ENCODE measurements at places on chromosomes 5 and 9.

DNA sequence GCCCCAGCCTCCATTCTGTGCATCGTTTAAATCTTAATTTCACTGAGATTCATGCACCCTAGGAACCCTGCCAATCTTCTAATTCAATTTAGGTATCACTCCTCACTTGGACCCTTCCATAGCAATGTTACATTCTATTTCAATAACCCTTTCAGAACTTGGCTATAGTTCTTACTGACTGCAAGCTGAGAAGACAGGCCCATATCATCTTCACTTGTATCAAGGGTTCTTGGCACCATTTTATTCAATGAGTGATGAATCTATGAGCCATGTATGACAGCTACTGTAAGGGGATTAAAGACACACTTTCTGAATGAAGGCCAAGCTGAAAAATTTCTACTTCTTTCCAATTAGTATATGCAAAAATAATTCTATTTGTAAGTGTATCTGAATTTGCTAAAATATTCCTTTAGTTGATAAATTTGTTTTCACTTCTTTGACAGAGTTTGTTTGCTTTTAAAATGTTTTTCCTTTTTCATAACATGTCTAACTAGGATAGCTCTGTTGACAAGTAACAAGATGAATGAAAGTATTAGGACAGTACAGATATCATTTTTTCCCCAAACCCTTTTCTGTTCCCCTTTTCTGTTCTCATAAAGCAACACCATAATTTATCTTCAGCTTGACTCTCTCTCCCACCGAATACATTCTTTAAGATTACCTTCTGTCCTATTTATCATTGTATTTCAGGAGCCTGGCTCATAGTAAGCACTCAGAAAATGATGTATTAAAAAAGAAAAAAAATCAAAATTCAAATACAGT is 9.6 kb downstream of the ITGA2 start:
- no peak for DNase-seq

DNA sequence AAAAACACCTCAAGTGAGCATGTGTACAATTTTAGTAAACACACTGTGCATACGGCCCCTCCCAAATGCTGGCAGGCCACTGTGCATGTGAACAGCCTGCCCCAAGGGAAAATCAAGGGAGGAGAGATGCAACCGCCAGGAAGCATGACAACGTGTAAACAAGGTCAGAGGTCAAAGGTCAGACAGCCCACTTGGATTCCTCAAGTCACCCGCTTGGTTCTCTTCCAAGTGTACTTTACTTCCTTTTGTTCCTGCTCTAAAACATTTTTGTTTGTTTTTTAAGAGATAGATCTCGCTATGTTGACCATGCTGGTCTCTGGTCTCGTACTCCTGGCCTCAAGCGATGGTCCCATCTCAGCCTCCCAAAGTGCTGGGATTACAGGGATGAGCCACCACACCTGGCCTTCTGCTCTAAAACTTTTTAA is 126.7 kb upstream of the SHB start:
- no peak for DNase-seq

GRCh38 chr5:160188141-160189015 is 40.9 kb upstream of the FABP6 start:
- DNase-seq, result peak; percentile 70

DNA sequence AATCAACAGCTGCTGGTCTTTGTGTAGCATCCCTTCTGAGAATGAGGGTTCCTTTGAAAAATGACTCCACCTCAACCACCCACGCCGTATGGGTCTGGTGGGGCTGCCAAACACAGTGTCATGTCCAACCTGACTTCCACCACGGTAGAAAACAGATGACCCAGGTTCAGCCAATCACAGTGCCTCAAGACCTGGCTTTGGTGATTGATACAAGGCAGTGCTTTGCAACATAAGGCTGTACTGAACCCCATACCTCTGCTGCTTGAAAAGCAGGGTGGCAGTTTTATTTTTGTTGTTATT is 11.5 kb upstream of the TGFBR1 start:
- peak; percentile 52 for DNase-seq

DNA sequence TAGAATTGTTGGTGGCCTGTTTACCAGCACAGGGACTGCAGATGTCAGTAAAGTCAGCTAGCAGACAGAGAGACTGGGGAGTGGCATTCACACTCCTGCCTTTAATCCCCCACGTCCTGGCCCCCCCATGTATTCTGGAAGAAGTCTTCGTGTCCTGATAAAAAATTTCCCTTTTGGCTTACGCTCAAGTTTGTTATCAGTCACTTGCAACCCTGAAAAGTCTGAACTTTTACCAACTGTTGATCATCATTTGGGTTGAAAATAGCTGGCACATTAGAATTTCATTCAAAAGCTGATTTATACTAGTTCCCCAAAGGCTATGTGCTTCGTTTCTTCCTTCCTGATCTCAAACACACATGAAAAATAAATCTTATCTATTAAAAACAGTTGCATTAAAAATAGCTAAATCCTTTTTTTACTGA is 5.8 kb upstream of the CRHBP start:
- DNase-seq, result peak; percentile 94

DNA sequence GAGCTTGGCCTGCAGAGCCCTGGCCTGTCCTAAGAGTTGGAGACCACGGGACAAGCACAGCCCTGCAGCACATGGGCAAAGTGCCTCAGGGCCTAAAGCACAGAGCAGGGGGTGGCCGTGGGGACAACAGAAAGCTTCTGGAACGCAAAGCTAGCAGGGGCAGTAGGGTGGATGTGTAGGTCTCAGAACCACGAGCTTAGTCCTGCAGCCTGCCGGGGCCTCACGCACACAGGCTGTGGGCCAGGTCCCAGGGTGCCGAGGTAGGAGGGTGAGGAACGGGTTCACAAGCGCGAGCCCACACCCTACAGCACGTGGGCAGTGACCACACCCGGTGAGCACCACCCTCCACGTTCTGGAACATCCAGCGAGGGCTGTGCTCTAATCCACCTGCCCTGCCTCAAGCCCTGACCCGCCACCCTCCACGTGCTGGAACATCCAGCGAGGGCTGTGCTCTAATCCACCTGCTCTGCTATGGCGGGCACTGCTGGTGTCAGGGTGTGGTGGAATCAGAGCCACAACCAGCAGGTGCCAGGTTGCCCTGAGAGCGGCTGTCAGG is 9.3 kb downstream of the CLPTM1L start:
- DNase-seq, result no peak

DNA sequence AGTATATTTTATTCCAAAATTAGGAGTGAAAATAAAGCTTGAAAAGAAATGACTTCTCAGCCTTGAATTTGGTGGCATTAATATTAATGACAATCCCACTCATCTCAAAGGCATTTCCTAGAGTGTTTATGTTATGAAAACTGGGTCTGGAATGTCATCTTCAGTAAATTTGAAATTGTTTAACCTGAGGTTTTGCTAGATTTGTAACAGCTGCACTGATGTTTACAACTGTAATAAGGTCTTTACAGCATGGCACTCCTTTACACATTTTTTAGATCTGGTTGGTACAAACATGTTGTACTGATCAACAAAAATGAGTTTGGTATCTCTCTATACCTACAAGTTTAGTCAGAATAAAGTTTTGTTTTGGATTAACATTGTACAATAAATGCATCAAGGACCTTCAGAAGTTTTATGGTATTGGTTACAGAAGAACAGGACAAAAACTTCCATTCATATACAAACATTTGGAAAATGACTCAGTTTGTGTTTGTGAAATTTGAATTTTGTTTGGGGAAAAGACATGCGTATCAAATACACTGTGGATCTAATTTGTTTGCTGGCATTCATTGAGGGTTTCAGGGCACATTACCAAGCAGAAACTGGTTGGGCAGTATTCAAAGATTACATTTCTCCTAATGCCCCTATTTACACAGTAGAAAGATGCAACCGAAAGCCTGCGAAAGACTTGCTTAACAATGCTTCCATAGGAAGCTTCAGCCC is 11.6 kb downstream of the FANCC start:
- no peak for DNase-seq

DNA sequence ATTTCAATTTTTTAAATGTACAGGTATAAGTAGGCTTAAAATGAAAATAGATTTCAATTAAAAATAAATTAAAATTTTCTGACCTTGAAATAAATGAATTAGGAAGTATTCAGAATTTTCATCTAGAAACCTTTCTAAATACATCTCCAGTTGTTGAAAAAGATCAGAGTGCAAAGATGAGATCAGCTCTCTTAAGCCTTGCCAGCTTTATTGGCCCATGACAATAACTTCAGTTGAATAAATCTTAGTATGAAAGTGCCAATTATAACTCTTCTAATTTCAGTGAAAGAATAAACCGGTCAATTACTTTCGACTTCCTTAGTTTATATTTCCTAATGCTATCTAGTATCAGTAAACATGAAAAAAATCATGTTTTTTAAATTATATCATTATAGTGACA is 117.4 kb downstream of the FBXL17 start:
- no peak for DNase-seq

DNA sequence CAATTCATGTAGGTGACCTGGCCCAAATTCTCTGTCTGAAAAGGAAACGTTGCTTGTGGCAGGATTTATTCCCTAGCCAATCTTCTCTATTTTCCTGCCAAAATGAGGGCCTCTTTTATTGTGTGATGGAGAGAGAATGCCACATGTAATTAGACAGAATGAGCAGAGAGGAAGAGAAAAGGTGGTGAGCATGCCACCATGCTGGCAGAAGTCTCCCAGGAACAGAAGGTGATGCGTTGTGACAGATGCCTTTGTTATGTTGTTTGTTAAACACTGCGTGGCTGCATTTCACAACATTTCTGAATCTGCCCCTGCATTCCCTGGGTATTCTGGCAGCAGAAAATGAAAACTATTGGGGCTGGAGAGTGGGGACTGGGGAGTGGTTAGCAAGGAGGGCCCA is 577.6 kb downstream of the TLR4 start:
- DNase-seq, result no peak

Data from OCI-M1 (cell line).